Neural progenitor cell (in vitro differentiated cells): ENCODE measurements at places on chromosomes 11 and 22.

DNA sequence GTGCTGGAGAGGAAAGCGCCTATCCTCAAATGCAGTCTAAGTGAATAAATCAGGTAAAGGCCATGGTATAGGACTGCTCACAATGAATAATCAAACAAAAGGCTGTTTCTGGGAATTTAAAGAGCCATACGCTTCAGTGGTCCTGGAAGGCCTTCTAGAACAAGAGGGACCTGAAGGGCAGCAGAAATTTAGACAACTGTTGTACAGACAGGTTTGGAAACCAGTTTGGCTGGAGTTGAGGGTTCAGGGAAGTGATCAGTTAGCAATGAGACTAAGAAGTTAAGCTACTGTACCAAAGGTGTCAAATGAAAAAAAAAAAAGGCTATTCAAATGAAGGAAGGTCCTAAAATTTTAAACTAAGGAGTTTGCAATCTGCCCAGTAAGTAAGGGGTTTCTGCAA is 56.6 kb upstream of the SCUBE2 start:
- DNase-seq = no peak

DNA sequence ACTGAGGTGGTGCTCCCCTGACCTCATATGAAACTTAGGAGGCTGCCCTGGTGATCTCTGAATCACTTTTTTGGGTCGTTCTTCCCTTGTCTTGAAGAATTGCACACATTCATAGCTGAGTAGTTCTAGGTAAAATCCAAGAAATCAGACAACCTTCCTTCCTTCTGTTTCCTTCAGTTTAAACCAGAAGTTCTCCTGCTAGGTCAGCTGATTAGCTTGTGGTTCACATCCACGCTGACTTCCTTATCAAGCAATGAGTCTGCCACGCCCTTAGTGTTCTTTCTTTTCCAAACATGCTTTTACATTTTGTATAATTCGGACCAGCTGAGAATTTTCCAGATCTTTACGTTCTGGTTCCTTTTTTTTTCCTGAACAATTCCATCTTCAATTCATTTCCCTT is 892.8 kb downstream of the NTM start:
- DNase-seq = no peak

DNA sequence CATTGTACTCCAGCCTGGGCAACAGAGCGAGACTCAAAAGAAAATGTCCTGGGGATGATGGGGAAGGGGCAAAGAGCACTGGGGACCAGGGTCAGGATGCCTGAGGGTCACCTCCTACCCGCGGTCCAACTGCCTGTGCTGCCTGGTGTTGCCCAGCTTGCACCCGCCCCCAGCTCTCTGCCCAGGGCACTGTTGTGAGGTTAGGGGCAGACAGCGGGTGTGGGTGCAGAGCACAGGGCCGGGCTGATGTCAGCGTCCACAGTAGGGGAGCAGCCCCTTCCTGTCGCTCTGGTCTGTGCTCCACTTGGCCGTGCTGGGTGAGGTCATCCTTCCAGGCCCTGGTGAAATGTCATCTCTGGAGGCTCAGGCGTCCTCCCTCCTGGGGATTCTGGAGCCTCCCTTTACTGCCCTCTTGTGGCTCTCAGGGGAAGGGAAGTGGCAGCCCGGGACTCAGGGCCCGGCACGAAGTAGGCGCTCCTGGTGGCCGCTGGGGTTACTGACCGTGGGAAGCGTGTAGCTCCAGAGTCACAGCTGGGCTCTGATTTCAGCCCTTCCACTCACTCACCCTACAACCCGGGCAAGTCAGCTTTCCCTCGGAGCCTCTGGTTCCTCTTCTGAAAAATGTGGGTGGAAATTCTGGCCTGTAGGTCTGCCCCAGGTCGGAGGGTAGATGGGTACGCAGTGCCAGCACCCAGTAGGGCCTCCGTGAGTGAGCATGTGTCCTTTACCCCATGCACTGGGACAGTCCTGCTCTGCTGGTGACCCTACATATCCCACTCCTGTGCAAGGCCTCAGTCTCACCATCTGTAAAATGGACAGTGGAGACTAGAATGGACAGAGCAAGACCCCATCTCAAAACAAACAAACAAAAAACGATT is 17.3 kb upstream of the PRR5 start:
- DNase-seq = peak; percentile 93

DNA sequence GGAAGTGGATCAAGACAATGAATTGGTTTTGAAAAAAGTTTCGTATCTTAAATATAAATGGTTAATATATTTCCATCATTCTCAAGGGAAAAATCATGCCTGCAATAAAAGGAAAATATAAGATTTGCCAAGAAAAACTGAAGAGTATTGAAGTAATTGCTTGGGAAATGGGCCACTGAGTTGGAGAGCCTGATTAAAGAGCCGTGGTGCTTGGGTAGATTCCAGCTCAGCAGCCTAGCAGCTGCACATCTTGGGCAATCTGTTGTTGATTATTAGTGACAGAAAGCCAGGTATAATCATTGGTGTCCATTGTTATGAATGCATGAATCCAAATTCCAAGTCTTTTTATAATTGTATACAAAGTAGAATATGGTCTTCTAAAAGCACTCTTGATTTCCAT is 800.9 kb upstream of the CHORDC1 start:
- DNase-seq = no peak
